ENCODE measurements at places on chromosomes 13 and 19.

DNA sequence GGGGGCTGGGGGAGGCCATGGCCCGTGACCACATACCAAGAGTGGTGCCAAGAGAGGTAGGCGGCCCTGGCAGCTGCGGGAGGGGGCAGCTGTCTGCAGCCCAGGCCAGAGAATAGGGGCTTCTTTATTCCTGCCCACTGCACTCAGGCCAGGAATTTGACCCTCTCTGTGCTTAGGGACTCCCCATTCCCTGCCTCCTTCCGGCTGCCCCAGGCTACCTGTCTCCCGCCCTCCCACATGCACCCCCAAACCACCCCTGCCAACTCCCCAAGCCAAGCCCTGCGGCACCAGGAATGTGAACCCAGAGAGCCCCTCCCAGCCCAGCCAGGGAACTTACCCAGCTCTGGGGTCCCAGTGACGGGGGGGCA lies 687 bp downstream of the PLEKHA4 start:
- DNase-seq: no peak

DNA sequence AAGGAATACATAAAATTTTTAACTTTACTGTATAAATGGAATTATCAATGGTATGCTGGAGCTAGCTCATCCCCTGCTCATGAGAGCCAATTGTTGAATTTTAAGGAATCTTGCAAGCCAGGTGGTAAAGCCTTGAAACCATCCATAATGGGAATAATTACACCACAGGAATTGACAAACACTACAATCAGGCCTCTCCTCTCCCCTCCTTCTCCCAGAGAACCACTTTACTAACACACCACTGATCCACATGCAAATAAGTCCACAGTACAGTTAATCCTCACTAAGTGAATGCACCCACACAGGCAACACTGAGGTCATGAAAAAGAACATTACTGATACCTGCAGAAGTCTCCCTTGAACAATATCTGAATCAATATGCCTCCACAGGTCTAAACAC lies 140.5 kb downstream of the KLF12 start:
- no peak for DNase-seq

DNA sequence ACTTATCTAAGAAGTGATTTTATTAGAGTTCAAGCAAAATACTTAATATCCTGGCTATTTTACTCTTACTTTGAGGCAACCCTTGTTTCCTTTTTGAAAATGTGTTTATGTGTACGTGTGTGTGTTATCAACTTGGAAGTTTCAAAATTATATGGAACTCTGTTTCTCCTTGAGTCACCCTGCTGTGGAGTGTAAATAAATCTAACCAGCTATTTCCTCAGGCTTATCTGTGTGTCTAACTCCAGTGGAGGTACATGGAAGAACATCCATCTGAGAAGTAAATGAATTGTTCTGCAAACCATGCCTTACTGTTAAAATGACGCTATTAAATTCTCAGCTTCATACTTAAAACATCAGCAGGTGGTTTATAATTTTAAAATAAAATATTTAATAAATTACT lies 583.4 kb upstream of the SLITRK5 start:
- no peak for DNase-seq

GRCh38 chr13:70484931-70485330 lies 376.7 kb upstream of the KLHL1 start:
- no peak for DNase-seq

DNA sequence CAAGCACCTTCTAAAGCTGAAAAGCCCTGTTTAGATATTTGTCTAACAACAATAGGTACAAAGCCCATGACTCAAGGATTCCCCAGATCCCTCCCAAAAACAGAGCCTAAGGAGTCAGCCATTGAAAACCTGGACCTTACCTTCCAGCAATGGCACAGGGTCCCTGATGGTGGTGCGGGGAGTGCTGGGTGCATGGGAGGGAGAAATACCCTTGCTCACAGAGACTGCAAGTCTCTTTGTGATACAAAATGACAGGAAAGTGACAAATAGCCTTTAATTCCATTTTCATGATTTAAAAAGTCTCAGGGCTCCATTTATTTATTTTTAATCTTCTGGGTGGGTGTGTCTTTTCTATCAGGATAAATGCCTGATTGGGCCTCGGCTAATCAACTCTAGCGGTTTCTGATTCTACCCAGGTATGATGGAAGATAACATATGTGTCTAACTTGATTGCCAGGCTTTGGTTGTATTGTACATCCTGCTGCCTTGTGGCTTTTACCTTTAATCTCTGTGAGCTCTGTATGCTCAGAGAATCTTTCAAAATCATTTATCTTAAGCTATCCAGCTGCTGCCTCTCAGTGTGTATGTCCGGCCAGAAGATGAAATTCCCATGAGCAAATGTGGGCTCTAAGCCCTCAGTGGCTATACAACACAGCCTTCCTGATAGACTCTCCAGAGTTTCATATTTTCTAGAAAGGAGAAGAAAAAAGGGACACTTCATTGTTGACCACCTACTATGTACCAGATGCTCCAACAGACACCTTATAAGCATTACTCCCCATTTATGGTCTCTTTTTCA lies 54.6 kb upstream of the FAM124A start:
- DNase-seq: no peak

DNA sequence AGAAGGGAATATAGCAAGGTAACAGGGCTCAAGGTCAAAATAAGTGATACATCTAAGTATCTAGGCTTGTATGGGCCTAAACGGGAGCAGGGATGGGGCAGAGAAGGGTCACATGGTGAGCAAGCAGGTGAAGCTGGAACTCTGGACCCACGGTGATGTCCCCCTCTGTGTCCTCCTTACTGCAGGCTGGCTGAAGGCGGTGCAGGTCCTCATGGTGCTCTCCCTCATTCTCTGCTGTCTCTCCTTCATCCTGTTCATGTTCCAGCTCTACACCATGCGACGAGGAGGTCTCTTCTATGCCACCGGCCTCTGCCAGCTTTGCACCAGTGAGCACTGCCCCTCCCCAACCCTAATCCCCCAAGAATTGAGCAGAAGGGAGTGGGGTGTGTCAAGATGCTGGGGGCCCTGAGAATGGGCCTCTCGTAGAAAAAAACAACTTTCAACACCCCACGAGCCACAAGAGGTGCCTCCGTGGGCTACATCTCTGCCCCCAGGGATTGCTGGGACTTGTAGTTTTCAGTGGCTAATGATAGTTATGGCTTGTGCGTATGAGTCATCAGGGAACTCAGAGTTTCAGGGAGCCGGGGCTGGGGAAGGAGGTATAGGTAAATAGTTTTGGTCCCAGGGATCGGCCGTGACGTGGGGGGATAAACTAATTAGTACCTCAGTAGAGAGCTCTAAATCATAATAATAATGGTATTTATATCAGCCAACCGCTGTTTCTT lies 4.0 kb downstream of the EMP3 start:
- DNase-seq: no peak

DNA sequence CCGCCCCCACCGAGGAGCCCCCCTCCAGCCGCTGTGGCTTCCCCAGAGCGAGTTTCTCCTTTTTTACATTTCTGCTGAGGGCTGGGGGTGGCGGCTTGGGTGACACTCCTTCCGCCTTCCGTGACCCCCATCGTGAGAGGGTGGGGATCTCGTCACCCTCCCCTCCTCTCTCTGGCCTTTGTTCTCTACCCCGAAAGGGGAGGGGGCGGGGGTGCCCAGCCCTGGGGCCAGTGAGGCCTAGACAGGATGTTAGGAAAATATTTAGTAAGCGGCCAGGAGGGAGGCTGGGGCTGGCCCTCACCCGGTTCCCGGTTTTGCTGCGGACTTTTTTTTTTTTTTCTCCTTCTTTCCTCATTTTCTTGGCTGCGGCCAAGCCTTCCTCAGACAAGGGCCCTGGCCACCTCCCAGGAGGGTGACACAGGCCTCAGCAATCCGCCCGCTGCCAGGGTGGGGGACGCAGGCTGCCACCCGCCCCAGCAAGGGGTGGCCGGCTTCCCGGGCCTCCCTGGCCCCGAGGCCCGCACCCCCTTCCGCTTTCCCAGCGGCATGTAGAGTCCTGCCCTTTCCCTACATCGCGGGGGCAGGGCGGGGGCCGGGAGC lies 3.9 kb downstream of the MIDN start:
- DNase-seq: peak; percentile 56
